Smooth muscle cell of the brain vasculature (primary cell): ENCODE measurements at places on chromosomes 1 and 21.

DNA sequence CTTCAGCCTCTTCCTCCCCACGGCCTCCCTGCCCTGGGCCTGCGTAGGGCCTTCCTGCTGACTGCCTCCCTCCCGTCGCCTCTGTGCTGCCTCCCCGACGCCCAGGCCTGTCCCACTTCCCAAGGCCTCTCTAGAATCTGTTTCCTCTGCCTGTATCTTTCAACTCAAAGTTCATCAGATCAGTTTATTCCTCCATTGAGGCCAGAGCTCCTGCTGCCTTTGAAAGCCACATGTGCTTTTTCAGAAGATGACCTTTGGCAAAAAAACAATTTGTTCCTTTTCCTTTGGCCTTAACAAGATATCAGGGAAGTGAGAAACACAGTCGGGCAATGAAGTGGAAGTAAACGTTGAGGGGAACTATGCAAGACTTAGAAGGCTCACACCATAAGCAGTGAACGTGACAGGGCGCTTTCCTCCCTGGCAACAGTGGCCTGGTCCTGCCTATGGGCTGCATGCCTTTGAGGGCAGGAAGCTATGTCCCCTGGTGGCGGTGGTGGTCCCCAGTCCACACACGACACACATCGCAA lies 85.9 kb downstream of the PSMG1 start:
- no peak for DNase-seq

GRCh38 chr21:38597421-38597820 lies 99.1 kb upstream of the ERG start:
- DNase-seq: no peak

DNA sequence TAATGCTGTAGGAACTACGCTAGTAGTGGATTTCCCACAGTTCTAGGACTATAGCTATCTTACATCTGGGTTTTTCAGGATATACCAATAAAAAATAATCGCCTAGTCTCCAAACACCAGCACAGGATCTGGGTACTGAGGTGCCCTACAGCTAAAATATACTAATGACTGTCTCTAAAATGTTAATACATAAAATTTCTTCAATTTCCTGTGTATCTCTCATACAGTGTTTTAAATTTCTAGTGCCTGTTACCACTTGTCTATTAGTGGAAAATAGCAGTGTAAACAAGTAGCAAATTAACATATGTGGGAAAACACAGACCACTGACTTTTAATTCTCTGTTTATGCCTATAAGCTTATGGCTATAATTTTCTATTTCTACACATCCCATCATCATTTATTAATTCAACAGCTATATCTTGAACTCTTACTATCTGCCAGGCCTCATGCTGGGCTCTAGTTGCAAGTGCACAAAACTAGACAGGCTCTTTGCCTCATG lies 16.1 kb upstream of the PTPN14 start:
- no peak for DNase-seq

DNA sequence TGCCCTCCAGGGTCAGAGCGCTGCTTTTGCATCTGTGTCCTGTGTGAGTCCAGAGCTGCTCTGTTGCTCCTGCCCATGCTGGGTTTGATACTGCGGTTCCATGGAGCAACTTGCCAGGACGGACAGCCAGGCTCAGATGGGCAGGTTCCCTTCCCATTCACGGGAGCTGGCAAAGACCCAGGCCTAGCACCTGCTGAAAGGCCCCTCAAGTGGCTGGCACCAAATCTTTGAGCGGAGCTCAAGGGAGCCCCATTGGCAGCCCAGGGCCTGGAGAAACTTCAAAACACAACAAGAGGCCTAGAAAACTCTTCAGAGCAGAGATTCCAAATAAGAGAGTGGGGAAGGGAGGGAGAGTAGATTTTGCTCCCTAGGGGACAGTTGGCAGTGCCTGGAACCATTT lies 97.2 kb downstream of the ACTL8 start:
- DNase-seq: no peak

DNA sequence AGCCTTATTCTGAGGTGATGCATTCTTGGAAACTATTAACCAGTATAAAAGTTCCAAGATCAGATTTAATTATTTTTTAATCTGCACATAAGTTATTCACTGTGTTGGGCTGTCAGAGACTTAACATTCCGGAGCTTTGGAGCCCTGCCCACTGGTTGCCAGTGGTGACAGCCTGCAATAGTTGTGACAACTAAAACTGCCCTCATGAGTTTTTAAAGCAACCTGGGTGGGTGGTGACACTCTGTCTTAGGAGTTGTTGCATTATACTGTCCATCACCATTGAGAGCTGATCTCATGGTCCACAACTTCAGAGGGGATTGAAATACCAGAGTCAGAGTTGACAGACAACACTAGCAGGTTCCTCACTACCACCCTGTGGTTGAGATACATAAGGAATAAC lies 653.9 kb upstream of the USP24 start:
- no peak for DNase-seq

DNA sequence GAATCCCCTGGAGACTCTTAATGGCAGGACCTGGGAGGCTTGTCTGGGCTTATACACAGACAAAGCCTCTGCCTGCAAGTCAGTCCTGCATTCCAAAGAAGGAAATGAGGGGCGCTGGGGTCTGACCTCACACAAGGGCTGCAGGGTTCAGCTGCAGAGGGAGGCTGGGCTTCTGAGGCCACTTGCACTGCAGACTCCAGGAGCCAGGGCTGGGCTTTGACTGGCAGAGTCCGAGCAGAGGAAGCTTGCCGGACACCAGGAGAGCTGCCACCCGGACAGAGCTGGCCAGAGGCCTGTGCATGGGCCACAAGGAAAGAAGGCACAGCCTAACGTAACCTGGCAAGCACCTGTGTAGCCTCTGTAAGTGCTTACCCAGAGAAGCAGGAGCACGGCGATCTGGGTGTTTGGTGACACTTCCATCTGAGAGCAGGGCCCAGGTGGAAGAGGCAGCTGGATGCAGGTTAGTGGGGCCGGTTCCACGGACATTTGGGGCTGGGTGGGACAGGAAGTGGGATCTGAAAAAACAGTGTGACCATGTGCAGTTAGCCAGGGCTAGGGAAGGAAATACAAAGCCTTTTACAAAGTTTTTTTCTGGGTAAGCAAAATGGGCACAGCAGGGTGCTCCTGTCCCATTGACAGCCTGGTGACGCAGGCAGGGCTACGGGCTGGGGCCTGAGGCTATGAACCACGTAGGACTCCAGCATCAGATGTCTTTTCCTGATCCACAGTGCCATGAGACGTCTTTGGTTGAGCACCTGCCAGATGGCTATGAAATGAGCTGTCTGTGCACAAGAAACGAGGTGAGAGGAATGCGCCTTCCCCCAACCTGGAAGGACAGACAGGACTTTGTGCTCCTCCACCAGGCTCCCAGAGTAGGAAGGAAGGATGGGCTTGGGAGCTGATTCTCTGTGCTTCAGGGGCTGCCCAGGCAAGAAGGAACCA lies 37.3 kb upstream of the LBR start:
- DNase-seq: no peak

DNA sequence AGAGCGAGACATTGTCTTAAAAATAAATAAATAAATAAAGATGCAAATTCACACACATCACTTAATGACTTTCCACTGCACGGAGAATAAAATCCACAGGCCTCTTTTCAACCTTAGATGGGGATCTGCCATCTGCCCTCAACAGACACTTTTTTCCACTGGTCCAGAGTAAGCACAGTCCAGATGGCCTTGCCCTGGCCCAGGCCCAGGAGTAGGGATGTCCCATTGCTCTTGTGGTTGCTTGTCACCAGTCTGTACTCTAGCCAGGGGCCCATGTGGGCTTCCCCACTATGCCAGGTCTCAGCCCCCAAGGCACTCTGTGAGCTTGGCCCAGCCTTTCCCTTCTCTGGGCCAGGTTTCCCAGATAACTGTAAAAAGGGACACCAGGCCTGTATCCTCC lies 17.4 kb downstream of the PLOD1 start:
- DNase-seq: no peak

GRCh38 chr1:67040405-67040804 lies 13.5 kb downstream of the SLC35D1 start:
- DNase-seq: no peak

- DNase-seq: no peak
Measured at GRCh38 chr1:77421504-77422233, 139.8 kb downstream of the AK5 start.

DNA sequence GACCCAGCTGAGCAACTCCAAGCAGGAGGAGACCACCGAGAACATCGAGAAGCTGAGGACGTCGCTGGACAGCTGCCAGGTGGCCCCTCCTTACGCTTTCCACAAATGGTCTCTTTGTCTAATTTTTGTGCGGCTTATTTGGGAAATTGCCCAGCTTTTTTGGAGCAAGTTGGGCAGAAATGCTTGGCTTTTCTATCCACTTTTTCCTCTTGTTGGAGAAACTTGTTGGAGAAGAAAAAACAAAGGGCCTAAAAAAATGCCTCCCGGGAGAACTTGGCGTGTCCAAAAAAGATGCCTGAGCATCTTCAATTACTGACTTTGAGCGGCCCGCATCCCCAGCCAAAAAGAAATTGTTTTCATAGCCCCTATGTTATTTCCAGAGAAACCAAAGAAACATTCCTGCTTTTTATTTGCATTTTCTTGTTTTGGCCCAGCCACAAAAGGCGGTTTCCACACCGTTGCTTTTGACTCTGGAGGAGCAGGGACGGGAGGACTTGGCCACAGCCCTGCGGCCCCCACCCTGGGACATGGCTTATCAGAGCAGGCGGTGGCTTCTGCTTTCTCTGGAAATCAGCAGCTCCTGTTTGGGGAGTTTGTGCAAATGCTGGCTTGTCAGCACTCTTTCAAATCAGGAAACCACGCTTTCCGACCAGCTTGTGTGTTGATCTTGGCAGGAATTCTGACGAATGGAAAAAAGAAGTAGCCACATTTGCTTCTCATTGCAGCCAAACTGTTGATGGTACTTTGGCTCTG lies 81.2 kb upstream of the EFHD2 start:
- DNase-seq: no peak

DNA sequence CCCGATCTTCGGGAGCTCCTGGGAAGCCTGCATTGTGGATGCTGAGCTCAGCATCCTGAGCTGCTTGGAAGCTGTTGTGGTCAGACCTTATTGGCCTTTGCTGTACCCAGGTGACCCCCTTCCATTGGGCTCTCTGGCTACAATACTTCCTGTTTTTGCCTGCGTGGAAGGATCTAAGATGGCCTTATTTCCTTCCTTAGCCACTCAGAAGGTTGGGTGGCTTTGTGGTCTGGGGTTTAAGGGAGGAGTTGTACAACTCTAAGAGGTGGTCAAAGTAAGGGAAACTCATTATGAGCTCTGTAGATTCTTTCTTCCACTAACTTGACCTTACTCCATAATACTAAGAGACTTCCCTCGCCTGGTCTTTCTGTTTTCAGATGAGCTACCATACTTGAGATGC lies 17.7 kb downstream of the PFKFB2 start:
- no peak for DNase-seq

GRCh38 chr21:44083631-44084291 lies 23.4 kb upstream of the PWP2 start:
- no peak for DNase-seq

DNA sequence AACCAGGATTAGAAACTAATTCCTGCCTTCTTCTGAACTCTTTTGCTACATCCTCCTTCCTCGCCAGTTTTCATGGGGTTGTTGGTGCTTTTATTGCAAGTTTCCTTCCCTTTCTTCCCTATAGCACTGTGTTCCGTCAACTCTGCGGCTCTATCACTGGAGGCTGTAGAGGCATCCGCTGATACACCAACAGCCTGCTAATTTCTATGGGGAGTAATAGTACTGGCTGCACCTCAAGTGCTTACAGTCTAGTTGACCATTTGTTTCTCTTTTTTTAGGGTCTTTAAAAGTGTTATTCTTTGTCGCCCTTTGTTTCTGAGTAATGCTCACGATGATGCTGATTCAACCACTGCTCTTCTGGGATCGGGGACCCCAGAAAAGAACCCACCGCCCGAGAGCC lies 746 bp downstream of the MIS18A start:
- no peak for DNase-seq

DNA sequence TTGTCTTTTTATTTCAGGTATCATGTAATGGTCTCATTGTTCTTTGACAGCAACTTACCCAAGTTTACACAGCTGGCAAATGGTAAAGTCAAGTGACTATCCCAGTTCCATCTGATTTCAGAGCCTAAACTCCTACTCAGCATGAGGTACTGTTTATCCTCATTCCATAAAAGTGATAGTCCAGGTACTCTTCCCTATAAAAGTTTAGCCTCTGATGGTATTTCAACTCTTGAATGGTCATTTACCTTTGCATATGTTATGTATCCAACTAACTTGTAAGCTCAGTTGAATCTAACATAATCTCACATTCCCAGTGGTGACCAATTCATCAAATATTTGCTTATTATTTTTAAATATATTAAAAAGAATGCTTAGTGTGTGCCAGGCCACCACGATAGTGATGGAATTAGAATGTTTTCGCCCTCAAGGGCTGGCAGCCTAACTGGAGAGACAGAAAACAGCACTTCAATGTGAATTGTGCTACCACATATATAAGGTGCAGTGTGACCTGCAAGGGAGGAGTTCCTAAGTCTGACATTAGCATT lies 307.1 kb downstream of the CTH start:
- no peak for DNase-seq

DNA sequence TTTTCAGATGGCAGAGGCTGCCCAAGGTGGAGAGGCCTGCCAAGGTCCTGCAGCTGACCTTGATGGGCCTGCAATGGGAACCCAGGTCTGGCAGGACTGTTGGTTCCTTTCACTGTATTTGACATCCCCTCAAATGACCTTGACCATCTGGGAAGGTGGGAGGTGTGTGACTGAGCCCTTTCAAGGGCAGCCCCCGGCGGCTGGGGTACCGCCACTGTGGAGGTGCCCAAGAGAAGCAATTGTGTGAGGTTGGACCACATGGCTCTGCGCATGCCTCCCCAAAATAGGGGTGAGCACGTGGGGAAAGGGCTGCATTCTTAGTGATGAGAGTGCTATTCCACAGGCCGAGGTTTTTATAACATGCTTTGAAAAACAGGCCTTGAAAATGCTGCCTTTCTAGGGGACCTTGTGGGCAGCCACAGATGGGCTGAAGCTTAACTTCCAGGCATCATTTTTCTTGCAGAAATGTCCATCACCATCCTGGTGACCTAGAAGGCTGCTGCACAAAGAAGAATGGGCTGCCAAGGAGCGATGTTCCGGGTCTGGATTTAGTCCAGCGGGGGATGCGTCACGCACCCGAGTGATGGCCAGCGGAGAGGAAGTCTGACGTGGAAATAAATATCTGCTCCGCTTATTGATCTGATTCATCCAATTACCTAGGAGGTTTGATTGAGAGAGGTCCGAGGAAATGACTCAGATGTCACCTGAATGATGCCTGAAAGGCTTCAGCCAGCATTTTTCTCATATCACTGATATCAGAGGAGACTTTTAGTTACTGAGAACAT lies 16.5 kb upstream of the UTS2 start:
- DNase-seq: no peak

- no peak for DNase-seq
Measured at GRCh38 chr1:205616563-205617293, 15.1 kb downstream of the ELK4 start.

DNA sequence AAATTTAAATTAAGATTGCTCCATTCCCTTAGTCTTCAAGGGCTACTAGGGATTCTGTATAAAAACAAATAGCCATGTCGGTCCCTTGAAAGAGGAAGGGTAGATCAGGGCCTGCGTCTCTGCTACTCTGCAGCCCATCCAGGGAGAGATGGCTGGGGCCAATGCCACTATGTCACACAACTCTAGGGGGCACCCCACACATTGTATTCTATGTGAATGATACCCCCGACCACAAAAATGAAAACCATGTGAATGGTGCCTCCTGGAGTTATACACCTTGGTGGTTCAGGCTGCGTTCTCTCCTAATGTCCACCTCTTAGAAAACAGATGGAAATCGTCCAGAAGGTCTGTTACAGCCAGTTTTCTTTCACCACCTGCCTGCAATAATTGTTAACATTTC lies 18.0 kb downstream of the PIK3C2B start:
- DNase-seq: no peak

GRCh38 chr1:210413951-210414350 lies 85.2 kb downstream of the HHAT start:
- DNase-seq: no peak
